ENCODE measurements at places on chromosomes 3 and 15.

DNA sequence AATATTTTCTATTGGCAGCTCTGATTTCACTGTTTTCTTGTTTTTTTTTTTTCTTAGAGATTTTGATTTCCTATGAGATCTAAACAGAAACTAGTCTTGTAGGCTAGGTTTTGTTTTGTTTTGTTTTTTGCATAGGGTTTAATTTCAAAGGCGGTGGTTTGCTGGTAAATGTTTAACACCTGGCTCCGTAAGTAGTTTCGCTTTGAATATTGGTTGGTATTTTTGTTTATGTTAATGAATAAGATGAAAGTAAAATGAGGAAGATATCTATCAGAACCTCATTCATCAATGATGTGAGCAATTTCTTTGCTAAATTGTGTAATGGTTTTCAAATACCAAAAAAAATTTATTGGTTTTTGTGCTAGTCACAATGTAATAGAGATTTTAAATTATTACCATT lies 39.7 kb upstream of the TM4SF1 start:
- no peak for DNase-seq

DNA sequence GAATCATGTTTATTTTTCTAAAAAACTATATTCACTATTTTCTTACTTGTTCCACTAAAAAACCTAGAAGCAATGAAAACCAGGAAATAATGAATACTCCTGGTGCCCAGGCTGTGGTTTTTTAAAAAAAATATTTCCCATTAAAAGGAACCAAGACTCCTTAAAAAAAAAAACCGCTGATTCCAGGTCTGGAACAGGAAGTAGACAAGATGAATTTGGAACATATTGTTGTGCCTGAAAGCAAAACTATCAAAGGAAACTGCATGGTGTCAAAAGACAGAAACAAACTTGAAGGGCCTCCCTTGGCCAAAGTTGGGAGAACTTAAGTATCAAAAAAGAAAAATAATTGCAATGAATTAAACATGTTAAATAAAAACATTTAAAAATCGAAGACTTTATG lies 245.3 kb upstream of the P2RY1 start:
- DNase-seq = peak; percentile 22

GRCh38 chr3:159249472-159250174 lies 447.8 kb downstream of the MFSD1 start:
- no peak for DNase-seq

DNA sequence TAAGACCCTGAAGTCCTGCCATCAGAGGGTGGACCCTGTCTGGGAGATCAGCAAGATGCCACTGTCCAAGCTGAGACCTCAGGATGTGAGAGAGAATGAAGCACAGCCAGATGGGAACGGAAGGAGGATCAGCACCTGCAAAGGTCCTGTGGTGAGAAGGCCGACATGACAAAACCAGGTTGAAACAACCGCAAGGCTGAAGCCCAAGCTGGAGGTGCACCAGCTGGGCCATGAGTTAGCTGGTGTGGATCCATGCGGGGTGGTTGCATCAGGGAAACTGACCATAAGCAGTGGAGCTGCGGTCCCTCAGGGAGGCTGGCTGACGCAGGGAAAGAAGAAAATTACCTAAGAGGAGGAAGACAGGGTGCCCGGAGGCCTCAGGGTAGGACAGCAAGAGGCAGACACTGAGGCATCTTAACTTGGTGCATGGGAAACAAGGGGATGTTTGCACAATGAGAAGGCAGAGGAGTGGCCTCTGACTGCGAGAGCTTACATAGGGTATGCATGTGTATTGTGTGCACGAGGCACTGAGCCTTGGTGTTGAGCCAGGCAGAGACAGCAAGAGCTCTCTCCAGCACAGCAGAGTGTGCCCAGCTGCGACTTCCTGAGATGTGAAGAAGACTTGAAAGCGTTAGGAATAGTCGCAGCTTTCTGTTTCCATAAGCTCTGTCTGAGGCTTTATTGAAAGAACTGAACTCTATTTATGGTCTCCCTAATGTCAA lies 497.7 kb downstream of the OCA2 start:
- DNase-seq = no peak
